ENCODE measurements at places on chromosomes 11 and 22.

DNA sequence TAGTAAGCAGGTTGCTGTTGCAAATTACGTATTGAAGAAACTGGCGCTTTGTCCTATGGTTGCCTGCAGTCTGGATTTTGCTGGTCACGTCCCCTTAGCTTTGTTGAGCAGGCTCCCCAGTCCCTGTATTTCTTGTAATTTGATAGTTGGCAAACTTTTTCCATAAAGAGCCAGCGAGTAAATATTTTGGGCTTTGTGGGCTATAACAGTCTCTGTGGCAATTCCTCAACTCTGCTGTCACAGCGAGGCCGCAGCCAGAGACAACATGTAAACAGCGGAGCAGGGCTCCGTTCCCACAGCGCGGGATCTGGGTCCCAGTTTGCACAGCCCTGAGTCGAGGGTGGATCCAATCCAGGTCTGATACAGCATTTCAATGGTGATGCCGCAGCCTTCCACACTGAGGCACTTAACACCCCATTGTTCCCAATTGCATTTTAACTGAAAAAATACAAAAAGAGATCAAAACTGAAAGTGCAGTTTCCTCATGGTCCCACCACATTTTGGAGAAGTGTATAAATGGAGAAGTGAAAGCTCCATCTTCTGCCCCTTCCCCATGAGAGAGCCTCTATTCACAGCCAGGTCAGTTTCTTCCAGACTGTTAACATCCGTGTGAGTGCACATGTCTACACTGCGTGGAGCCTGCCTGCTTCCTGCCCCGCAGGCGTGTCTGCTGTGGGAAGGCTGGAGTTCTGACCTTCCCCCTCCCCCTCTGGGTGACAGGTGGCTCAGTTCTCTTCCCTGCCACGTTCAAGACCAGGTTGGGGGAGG is 89.1 kb downstream of the RPS6KA4 start:
- no peak for DNase-seq

DNA sequence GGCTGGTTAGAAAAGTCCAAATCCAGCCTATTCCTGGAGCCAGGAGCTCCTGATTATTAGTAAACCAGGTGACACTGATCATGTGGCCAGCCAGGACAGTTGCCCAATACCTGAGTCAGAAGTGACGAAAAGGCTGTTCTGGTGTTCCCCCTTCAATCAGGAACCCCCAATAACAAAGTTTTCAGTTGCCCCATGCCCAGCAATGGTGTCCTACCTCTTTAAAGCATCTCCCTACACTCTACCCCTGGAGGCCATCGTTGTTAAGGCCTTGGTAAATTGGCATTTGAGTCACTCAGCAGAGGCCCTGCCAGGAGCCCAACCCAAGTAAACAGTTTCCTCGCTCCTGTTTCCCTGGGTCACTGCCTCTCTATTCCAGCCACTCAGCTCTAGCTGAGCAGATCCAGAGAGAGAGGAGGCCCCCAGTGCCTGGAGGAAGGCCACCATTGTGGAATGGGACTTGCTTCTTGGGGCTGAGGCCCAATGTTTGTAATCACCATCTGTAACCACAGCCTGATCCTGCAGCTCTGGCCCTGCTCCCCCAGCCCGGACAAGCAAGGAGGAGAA is 25.0 kb downstream of the ARHGAP1 start:
- no peak for DNase-seq

DNA sequence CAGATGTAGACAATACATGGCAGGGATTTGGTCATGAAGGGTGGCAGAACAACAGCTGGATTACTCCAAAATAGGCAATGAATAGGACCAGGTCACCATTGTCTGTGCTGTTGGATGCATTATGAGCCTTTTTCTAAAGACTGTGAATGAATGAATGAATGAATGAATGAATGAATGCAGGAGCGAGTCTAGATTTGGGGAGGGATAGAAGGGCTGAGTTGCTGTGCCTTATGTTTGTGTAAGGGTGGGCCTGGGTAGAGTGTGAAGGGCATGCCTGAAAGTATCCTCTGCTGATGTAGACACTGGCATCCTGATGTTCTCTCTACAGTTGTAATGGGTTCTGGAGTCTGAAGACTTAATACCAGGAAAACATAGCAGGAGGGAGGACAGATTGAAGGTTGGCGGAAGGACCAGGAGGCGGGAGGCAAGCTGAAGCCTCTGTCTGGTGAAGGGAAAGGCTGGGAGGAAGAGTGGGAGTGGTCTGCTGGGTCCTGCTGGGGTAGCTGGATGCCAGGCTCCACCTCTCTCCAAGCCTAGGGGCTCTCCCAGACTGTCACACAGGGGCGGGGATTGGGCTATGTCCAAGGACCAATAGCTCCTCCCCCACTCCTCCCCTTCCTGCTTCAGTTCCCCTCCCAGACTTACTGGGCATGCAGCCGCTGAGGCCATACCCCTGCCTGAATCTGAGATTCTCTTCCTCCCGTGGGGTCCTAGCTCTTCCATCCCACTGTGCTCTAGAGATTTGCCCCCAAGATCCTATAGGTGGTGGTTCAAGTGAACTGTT is 4.8 kb downstream of the TRIM3 start:
- DNase-seq = no peak

GRCh38 chr11:103546236-103546635 is 437.0 kb downstream of the DYNC2H1 start:
- no peak for DNase-seq

DNA sequence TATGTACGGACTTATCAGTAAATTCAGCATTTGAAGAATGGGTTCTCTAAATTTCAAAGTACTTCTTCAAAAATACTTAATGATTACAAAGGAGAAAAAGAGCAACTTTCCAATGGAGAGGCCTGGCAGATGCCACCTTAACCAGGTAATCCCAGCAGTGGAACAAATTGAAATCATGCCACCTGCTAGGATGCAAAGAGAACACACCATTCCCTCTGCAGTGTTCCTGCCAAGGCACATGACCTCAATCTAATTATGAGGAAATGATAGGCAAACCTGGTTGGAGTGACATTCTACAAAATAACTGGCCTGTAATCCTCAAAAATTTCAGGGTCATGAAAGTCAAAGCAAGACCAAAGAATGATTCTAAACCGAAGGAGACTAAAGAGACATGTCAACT is 21.5 kb downstream of the TNRC6B start:
- DNase-seq = no peak

DNA sequence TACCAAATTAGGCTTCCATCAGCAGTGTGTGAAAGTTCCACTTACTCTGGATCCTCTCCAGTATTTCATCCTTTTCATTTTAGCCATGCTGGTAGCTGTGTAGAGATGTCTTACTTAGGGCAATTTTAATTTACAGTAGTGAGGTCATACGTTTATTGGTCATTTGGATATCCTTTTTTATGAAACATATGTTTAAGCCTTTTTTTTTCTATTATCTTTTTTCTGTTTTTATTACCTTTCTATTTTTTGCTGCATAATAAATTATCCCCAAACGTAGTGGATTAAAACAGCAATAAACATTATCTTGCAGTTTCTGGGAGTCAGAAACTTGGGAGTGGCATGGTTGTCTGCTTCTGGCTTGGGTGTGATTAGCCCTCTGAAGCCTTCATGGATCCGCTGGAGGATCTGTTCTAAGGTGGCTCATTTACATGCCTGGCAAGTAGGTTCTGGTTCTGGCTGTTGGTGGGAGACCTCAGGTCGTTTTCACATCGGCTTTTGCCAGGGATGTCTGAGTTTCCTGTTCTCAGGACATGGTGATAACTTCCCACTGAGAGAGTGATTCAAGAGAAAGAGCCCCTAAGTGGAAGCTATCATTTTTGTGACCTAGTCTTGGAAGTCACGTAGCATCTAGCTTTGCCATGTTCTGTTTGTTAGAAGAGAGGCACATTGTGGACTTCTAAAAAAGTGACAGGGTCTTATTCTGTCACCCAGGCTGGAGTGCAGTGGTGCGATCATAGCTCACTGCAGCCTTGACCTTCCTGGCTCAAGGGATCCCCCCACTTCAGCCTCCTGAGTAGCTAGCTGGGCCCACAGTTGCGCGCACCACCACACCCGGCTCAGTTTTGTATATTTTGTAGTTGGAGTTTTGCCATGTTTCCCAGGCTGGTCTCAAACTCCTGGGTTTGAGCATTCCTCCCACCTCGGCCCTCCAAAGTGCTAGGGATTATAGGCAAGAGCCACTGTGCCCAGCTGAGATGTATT is 38.6 kb downstream of the PPP6R3 start:
- DNase-seq = no peak

GRCh38 chr11:79570104-79570503 is 129.3 kb upstream of the TENM4 start:
- DNase-seq = no peak

DNA sequence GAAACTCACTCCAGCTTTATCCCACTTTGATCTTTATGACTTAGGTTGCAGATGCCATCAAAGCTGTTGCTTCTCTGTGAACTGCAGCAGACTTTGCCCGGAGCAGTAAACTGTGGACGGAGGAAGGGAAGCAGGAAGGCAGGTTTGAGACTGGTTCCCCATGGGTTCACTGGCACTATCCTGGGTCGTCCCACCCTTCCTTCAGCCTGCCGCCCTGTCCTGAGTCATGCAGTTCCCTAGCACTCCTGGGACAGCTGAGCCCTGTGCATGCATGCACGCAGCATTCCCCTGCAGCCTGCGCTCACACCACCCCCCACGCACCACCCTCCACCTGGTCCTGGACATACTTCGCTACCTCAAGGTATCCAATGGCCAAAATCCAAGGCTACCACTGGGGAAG is 23.5 kb upstream of the P2RY2 start:
- DNase-seq = no peak

GRCh38 chr11:90775567-90776165 is 552.8 kb upstream of the CHORDC1 start:
- no peak for DNase-seq

- DNase-seq = no peak
Measured at GRCh38 chr22:21073023-21073422, 27.3 kb downstream of the LRRC74B start.

GRCh38 chr11:130674686-130675308 is 226.4 kb downstream of the ADAMTS15 start:
- no peak for DNase-seq

GRCh38 chr11:26201411-26201810 is 130.5 kb upstream of the ANO3 start:
- DNase-seq = no peak

- no peak for DNase-seq
Measured at GRCh38 chr11:69909561-69910518, 90.6 kb upstream of the FGF3 start.

GRCh38 chr11:78912778-78913177 is 338.1 kb upstream of the NARS2 start:
- DNase-seq = no peak

All from NCI-H526 treated with DMSO at 0.1 percent for 48 hours (cell line).